ENCODE measurements at places on chromosomes 3 and 15. TPM values are rescaled to one million over a fixed set of nuclear protein-coding genes. Genes with fewer than 3 reads are reported as not detected.

MITF gene
- 10.8 TPM for total RNA-seq

CDCP1 gene
- 47.8 TPM for total RNA-seq

FSTL1 gene
- total RNA-seq, result 9.2 TPM

GPR176 gene
- total RNA-seq, result 12.7 TPM

PRC1 gene
- 228 TPM for total RNA-seq
